ENCODE measurements at places on chromosomes 2 and 18.

- no peak for DNase-seq
These were observed 91.2 kb upstream of the CCDC195 start for GRCh38 chr2:224807153-224807964.

DNA sequence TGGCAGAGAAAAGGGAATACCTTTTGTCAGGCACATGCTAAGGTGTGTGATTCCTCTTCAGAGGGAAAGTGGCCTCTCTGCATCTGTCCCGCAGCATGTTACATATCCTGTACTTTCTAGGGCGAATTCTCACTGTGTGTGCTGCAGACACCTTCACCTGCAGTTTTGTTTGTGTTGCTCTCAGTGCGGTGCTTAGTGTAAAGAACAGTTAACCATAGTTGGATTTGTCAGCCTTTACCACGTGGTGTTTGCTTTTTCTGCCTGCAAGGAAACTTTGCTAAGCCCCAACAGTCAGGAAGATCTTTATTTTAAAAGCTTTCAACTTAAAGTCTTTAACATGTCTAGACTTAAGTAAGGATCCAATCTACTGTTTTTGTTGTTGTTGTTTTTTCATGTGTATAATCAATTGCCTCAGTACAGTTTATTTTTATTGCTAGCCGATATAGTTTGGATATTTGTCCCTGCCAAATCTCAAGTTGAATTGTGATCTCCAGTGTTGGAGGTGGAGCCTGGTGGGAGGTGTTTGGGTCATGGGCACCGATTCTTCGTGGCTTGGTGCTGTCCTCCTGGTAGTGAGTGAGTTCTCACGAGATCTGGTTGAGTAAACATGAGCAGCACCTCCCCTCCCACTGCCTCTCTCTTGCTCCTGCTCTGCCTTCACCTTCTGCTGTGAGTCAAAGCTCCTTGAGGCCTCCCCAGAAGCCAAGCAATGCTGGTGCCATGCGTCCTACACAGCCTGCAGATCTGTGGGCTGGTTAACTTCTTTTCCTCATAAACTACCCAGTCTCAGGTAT, 90.6 kb downstream of the SNTG2 start:
- no peak for DNase-seq

- peak; percentile 27 for DNase-seq
These were observed 21.5 kb upstream of the CAB39 start for GRCh38 chr2:230691005-230691647.

- DNase-seq, result no peak
These were observed 296.5 kb downstream of the NOL4 start for GRCh38 chr18:33928231-33928630.

DNA sequence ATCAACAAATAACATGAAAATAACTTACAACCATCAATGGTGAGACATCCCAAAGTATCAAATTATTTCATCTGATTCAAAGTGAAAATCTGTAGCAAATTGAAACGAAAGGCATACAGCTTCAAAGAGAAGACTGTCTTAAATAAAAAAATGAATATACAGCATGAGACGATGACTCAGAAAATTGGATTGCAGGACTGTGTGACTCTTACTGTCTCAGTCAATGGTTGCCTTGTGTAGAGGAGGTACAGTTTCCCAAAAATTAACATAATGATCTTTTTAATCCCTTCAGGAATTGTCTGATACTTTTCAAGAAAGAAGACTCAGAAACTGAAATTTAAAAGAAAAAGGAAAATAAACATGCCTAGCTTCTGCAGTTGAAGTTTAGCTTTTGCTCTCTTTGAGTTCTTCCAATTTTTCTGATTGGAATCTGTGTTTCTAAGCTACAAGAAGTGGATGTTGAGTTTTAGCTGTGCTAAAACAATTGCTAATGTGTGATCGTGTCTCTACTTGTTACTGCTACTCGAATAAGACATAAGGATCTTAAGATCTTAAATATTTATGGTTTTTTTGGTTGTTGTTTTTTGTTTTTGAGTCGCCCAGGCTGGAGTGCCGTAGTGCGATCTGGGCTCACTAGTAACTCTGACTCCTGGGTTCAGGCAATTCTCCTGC, 41.1 kb upstream of the EPB41L3 start:
- no peak for DNase-seq

GRCh38 chr2:157364257-157364974, 38.8 kb upstream of the ERMN start:
- no peak for DNase-seq

GRCh38 chr2:165691615-165692014, 102.4 kb downstream of the GALNT3 start:
- peak; percentile 59 for DNase-seq

DNA sequence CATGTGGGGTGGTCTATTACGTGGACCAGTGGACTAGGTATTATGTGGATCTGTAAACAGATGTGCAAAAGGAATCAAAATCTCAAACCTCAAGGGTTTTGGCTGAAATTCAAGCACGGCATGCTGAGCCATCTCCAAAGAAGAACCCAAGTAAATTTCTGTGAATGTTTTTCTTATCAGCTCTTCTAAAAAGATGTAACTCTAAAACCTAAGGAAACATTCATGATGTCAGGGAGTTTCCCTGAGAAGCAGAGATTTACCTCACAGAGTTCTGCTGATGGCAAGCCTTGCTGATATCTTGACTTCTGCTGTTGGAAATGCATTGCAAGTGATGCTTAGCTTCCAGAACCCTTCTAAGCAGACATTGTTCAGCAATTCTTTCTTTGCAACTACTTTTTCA, 21.6 kb downstream of the DSG4 start:
- no peak for DNase-seq

- DNase-seq, result no peak
These were observed 164.1 kb downstream of the PAX3 start for GRCh38 chr2:222134654-222135053.

GRCh38 chr2:231069379-231070054, 12.8 kb downstream of the PSMD1 start:
- no peak for DNase-seq

- no peak for DNase-seq
These were observed 81.4 kb upstream of the GATA6 start for GRCh38 chr18:22088029-22088428.

DNA sequence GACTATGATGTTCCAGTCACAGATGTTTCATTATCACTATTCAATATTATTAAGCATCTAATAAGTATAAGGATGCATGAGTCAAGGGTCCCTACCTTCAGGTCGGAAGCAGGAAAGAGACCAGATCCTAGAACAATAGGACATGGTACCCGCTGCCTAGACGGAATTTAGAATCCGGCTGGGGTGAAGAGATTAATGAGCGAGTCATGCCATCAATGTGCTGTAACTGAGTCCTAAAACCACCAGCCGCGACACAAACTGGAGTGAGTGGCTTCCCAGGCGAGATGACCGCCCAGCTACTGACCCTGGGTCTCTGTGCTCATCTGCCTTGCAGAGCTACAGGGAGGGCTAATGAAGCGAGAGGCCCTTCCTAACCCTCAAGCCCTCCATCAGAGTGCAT, 73.6 kb downstream of the DNMT3A start:
- DNase-seq, result no peak

DNA sequence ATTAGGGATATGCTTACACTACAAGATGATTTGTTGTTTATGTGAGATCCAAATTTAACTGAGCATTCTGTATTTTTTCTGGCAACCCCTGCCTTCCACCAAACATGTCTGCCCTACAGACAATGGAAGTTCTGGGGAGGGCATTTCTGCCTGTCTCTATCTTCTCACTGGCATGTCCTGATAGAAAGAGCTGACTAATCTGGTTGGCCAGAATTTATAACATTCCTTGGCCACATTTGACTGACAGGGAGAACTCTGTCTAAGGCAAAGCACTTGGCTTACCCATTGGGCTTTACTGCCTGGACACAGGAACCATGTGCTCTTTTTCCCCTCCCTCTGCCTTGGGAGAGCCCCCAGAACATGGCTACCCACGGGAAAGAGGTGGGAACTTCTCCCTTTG, 70.6 kb upstream of the TMEM178A start:
- DNase-seq, result no peak

- DNase-seq, result no peak
These were observed 3.6 kb upstream of the CAPG start for GRCh38 chr2:85413592-85414420.

GRCh38 chr2:191383486-191383885, 138.3 kb downstream of the MYO1B start:
- no peak for DNase-seq

- DNase-seq, result peak; percentile 49
These were observed 1166.5 kb upstream of the NXPH2 start for GRCh38 chr2:139946690-139947089.

GRCh38 chr2:28449488-28450395, 46.1 kb upstream of the PLB1 start:
- no peak for DNase-seq

DNA sequence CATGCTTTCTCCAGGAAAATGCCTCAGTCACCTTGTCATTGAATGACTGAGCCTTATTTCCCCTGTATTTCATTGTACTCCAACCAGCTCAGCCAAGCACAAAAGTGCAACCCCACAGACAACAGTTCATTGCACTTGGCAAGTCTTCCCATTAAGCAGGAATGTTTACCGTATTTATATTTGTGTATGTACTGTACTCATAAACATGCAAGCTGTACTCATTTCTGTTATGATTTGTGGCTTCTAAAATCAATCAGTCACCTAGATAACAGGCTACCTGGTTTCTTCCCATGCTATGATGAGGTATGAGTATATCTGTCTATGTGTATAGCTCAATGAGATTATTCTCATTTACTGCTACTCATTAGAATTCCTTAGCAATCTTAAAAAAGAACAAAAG, 505.5 kb upstream of the FAM98A start:
- DNase-seq, result no peak

DNA sequence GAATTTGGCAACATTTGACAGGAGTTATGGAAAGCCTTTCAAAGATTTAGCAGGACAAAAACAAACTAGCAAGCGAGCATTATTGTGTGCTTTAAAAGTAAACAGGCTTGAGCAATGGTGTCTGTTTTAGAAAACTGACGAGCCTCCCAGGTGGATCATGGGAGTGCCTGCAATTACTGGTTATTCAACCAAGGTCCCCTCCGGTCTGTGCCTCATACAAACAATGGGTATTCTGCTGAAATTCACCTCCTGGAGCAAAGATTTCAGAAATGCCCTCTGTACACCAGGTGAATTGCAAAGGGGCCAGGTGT, 22.4 kb downstream of the RTP5 start:
- no peak for DNase-seq

DNA sequence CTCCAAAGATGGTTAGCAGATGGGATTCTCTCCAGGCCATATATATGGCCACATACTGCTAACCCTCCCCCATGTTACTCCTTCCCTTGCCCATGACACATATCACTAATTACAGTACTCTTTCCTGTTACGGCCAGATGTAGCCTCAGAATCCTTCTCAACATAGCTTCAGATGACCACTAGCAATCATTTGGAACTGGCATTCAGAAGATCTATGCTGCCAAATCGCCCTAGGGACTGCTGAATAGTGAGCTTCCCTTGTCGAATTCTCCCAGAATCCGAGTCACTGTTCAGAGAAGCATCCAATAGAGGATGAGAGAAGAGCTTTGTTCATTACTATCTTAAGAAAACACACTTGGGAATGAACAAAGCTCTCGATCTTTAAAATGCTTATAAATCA, 121.2 kb upstream of the TANK start:
- DNase-seq, result no peak

- no peak for DNase-seq
These were observed 522.2 kb downstream of the PIK3C3 start for GRCh38 chr18:42477267-42477666.

GRCh38 chr2:72859831-72860262, 27.4 kb upstream of the SPR start:
- DNase-seq, result peak; percentile 79

DNA sequence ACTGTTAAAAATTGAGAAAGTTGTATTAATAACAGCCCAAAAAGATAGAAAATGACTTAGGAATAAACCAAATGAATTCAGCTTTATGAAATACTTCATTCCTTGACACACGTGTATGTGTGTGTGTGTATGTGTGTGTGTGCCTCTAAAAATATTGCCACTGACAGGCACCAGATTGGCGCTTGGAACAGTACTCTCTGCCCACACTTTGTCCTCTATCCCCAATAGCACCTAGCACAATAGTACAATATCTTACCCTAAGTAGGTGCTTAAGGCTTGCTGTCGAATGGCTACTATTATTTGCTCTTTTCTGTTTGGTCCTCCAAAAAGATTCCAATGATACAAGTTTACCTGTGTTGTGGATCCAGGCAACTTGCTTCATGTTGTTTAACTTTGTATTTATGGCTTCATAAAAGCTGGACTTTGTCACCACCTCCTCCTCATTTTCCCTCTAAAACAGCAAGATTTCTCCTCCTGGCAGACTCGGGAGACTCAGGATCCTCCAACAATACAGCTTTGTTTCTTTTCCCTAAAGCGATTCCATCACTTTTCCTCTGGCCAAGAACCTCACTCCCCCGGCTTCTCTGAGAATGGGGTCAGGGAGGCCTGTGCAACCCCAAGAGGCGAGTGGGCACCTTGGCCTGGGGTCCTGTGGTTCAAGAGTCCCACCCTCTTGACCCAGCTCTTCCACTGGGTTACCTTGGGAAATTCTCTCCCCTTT, 43.3 kb upstream of the LCLAT1 start:
- DNase-seq, result no peak

GRCh38 chr2:201820383-201821007, 14.2 kb downstream of the CDK15 start:
- no peak for DNase-seq

DNA sequence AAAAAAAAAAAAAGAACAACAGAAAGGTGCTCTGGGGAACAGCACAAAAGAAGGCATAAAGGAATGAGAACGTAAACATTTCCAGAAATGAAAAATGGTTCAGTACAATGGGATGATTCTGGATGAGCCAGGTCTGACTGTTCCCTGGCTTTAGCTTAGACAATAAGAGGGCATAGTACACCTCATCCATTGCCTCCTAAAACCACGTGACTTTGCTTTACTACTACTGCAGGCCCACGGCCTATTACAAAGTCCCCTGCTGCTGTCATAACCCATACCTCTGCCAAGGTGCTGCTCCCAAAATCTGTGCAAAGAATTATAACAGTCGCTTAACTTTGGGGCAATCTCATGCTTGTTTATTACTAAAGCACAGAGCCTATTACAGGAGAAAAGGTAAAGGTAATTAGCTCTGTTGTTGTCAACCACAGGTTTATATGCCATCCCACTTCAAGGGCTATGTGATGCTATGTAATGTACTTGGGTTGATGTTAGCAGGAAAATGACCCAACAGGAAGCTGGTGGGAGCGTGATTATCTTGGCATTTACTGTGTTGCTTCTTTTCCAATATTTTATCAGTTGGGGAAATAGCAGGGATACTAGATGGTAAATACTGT, 26.8 kb downstream of the STK17B start:
- no peak for DNase-seq

All from H1 (cell line).